Activated CD8-positive, alpha-beta memory T cell treated with anti-CD3 and anti-CD28 coated beads for 1 hour (primary cell): ENCODE measurements at places on chromosomes 7 and 10.

DNA sequence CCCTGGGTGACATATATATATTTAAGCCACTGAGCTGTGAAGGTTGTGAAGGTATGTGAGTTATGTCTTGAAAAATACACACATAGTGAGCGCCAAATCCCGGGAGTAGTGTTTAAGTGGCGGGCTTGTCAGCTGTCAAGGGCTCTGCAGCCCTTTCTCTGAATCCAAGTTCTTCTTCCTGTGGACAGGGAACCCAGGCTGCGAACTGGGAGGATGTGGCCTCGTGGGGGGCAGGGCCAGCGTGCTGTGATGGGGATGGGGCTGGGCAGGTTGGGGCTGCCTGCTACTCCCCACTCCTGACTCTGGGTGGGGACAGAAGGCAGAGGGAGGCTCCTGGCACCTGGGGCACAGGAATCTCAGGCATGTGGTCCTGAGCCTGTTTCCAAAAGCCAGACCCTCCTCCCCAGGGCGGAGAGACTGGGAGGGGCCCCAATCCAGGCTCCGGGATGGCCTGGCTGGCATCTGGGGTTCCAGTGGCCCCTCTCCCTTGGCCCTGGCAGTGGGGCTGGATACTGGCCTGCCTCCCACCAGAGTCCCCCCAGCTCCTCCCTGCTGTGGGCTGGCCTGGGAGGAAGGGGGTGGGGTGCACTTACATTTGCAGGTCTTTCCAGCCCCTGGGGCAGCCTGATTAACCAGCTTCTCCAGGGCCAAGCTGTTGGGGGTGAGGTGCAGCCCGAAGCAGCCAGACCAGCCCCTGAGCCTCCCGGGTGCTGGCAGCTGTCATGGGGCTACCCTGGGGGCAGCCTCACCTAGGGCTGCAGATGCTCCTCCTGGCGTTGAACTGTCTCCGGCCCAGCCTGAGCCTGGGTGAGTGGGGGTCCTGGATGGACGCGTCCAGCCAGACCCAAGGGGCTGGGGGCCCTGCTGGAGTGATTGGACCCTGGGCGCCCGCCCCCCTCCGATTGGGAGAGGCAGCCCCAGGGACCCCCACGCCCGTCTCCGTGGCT, at the start of gene UPK3B:
Gene UPK3B (plus strand): TSS at position 622 of the 947 bp plus-strand sequence. CDS start 101 bp downstream, at position 723.
- no peak for DNase-seq

GRCh38 chr10:102537367-102537766, 33.6 kb downstream of the SUFU start:
- no peak for DNase-seq

GRCh38 chr10:110003524-110003885, 4.3 kb upstream of the ADD3 start:
- DNase-seq, result no peak

DNA sequence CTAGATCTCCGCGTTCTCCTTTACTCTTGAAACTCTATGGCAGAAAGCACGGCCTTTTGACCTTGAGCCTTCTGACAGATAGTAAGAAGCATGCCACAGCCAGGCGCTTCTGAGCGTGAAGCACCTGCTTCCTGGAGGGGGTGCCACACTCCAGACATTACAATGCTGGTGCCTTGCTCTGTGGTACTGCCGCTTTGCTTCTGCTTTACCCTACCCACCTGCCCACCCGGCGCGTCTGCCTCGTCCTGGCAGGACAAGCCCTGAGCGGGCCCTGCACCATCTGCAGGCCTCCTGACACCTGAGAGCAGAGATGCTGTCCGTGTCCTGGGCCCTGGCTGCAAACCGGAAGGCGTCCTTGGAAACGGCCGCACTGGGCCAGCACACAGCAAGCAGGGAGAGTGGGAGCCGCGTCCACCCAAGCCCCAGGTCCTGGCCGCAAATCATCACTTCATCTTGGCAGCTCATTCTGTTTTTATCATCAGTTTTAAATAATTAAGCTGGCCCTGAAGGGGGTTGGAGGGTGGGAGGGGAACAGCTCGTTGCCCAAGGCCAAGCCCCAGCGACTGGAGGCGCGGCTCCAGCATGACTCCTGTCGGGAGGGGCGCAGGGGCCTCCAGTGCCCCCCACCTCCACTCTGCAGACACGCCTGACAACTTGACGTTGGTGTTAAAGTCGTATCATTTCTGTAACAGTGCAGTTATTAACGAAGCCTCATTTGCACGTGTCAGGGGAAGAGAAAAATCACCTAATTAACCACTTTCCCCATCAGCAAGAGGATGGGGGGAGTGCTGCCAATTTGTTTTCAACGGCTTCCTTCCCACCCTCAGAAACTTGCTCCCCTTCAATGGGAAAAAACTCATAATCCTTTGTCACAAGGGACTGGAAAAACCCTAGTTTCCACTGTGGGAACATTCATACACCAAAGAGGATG, 132.2 kb downstream of the MAD1L1 start:
- no peak for DNase-seq

DNA sequence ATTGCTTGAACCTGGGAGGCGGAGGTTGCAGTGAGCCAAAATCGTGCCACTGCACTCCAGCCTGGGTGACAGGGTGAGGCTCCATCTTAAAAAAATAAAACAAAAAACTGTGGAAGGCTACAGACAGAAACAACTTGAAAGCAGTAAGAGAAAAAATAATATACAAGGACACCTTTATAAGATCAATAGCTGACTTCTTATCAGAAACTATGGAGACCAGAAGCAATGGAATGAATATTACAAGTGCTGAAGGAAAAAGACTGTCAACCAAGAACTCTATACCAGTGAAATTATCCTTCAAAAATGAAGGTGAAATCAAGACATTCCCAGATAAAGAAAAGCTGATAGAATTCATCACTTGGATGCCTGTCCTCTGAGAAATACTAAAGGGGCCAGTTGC, 49.0 kb downstream of the RBAK start:
- no peak for DNase-seq

DNA sequence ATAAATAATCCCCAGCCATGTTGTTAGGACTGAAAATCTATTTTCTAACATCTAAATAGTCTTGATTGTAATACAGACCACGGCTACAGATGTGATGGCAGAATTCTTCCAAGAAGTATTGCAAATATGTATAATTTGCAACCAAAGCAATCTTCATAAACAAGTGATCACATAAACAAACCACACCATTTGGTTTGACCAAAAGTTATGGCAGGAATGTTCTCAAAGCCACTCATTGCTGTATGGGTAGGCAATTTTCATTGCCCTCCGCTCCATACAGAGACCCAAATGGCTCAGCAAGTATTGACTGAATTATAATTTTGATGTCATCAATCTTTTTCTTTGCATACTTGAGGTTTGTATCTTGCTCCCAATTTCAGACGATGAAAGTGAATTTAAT, 19.0 kb upstream of the RHOBTB1 start:
- no peak for DNase-seq

- no peak for DNase-seq
Measured at GRCh38 chr7:71538210-71538609, 406.3 kb downstream of the GALNT17 start.

- no peak for DNase-seq
Measured at GRCh38 chr7:3011211-3011852, 32.3 kb downstream of the CARD11 start.

GRCh38 chr10:91607646-91608403, 25.0 kb downstream of the PPP1R3C start:
- DNase-seq, result no peak

DNA sequence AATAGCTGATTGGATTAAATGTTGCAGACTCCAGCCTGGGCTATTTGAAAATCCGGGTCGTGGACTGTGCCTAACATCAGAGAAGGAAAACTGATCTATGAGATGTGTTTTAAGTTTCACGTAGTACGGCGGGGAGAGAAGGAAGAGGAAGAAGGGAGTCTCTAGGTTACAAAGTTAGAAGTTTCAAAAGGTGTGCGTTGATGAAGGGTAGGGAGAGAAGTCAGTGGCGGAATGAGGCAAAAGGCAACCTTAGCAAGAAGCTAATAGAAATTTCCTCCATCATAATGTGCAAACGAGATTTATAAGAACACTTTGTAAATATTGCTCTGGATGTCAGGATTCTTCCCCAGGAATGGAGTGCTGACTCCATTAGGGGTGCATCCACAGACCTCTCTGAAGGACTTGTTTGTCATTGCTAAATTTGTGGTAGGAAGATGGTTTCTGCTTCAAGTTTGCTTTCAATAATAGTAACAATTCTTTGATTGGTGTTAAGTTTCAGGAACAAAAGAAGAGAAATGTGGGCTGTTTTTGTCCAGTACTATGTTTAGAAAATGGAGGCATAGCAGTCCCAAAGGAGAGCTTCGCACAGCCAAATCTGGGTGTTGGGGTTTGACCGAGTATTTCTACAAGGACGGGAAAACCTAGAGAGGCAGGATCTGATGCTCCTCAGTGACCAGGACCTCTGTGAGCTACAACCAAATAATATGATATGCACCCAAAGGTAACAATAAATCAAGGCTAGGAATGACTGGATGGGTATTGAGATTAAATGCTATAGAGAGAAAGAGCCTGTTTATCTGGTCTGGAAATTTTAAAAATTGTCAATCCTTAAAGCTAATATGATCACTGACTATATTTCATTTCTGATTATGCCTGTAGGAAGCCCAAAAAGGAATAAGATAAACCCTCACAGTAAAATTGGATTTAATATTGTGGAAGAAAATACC, 8.2 kb downstream of the TWIST1 start:
- DNase-seq, result no peak

- no peak for DNase-seq
Measured at GRCh38 chr10:94409021-94409657, 6.8 kb downstream of the TBC1D12 start.
